Left ventricle myocardium inferior (tissue), 1 donor: ENCODE measurements at places on chromosomes 12 and 14.
A peak's percentile ranks its signal among the peaks of the same experiment; 100 is the strongest.

DNA sequence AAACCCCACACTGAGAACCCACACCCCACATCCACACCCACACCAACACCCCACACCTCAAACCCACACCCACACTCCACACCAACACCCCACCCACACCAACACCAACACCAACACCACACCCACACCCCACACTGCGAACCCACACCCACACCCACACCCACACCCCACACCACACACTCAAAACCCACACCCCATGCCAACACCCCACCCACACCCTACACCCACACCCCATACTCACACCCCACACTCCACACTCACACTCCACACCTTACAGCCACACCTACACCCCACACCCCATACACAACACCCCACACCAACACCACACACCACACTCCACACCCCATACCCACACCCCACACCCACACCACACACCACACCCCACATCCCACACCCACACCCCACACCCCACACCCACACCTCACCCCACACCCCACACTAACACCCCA lies 38.0 kb downstream of the TMEM120B start:
- peaks cover 8% of the 10 kb centered on the region for H3K36me3 ChIP-seq
- H3K27ac ChIP-seq: no peak overlapping the region
- no peaks in the 10 kb centered on the region for H3K27me3 ChIP-seq
- no peak overlapping the region for H3K4me3 ChIP-seq

DNA sequence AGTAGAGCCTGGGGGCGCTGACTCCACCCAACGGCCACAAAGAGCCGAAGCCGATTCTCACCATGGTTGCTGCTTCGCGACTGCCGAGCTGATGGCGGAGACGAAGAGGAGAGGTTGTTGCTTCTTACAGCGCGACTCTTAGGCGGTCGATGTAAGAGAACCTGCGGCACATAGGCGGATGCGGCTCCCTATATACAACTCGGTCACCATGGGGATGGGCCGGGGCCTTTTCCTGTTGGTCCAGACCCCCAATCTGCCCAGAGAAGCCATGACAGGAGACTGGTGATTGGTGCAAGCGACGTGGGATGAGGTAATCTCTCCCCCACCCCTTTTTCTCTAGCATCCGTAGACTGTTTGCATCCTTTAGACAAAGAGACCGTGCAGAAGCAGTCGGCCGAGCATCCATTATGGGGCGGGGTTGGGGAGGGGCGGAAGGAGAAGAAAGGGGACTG lies at the start of gene TUBA1A:
Gene TUBA1A, minus strand, starts transcription at position 165 of the 452 bp plus-strand sequence. Its CDS starts 101 bp downstream, at position 64.
- peak within 1 kb of the TSS; percentile 73 for H3K4me3 ChIP-seq
- peaks cover 44% of the 10 kb centered on the region for H3K4me1 ChIP-seq
- H3K27me3 ChIP-seq: no peaks in the 10 kb centered on the region
- peaks cover 25% of the 10 kb centered on the region for H3K36me3 ChIP-seq

DNA sequence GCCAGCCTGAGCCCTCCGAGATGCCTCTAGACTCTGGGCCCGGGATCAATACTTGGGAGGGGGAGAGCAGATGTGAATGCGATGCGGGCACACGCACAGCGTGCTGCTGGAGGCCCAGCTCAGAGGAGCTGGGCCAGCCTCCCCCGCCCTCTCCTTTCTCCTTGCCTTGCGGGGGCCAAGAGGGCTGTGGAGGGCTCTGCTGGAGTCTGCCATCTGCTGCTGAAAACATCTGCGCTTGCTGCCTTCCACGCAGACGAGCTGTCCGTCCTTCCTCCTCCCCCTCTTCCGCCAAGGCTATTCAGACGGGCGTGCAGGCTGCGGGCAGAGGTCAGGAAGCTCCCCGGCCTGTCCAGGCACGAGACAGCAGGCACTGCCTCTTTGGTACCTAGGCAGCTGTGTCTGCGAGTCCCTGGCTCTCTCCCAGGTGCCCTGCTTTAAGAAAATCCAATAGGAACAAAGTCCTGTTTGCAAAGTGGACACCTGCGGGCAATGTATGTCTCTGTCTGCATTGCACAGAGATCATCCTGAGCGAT lies 75.2 kb downstream of the SPRING1 start:
- H3K27me3 ChIP-seq: no peaks in the 10 kb centered on the region
- peak overlapping the region; percentile 19 for H3K27ac ChIP-seq
- H3K36me3 ChIP-seq: no peaks in the 10 kb centered on the region
- peaks cover 48% of the 10 kb centered on the region for H3K4me1 ChIP-seq

- H3K36me3 ChIP-seq: no peaks in the 10 kb centered on the region
- peak overlapping the region; percentile 70 for H3K27ac ChIP-seq
- DNase-seq: no peak
- H3K27me3 ChIP-seq: no peaks in the 10 kb centered on the region
- H3K4me1 ChIP-seq: no peaks in the 10 kb centered on the region
Observed at GRCh38 chr12:25052196-25052913, 103.5 kb upstream of the BCAT1 start.

GRCh38 chr14:72653026-72653425 lies 240.9 kb downstream of the DPF3 start:
- peaks cover 25% of the 10 kb centered on the region for H3K4me1 ChIP-seq
- H3K36me3 ChIP-seq: no peaks in the 10 kb centered on the region
- no peaks in the 10 kb centered on the region for H3K27me3 ChIP-seq
- no peak overlapping the region for H3K27ac ChIP-seq
- no peak overlapping the region for H3K4me3 ChIP-seq
- no peak for DNase-seq

DNA sequence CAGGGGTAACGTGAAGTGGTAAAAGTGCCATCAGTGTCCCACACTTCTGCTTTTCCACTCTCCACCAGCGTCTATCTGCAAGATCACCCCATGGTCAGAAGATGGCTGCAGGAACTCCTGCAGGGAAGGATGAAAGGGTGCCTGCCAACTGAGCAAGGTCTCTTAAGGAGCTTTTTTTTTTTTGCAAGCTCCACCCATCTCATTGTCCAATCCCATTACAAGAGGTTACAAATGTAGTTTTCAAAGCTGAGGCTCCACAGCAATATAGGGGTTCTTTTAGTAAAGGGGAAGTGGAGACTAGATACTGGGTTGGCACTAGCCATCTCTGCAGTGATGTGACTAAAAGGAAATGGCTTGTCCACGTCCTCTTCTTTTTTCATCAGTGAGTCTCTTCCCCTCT lies 5.9 kb upstream of the BHLHE41 start:
- no peak for DNase-seq
- H3K4me3 ChIP-seq: no peak overlapping the region
- H3K27me3 ChIP-seq: no peaks in the 10 kb centered on the region
- H3K27ac ChIP-seq: no peak overlapping the region

- no peaks in the 10 kb centered on the region for H3K27me3 ChIP-seq
- peaks cover 46% of the 10 kb centered on the region for H3K36me3 ChIP-seq
- DNase-seq: no peak
- H3K27ac ChIP-seq: no peak overlapping the region
Observed at GRCh38 chr12:124322271-124322998, 27.5 kb downstream of the RFLNA start.

GRCh38 chr14:64184103-64184729 lies 110.0 kb downstream of the ESR2 start:
- H3K36me3 ChIP-seq: peaks cover 37% of the 10 kb centered on the region
- H3K27me3 ChIP-seq: no peaks in the 10 kb centered on the region
- no peak overlapping the region for H3K4me3 ChIP-seq

DNA sequence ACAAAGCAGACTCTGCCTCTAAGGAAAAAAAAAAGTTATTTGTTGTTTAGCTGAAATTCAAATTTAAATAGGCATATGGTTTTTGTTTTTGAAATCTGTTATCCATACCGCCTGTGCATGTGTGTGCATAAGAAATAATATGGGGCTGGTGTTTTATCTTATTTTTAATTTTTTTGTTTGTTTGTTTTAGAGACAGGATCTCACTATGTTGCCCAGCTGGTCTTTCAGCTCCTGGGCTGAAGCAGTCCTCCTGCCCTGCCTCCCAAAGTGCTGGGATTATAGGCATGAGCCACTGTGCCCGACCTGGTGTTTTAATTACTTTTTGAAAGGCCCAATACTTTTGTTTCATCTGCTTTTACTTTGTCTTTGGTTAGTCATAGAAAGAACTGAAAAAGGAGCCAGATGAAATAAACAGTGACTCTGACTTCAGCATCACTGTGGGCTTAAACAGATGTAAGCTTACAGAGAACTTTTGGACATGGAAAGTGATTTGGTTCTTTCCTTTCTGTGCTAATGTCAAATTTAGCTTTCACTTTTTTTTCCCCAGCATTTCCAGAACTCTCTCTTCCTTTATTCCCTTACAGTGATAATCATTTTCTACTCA lies 37.2 kb downstream of the SUPT16H start:
- DNase-seq: no peak
- H3K4me3 ChIP-seq: no peak overlapping the region
- no peak overlapping the region for H3K27ac ChIP-seq
- H3K27me3 ChIP-seq: no peaks in the 10 kb centered on the region
- H3K4me1 ChIP-seq: no peaks in the 10 kb centered on the region

DNA sequence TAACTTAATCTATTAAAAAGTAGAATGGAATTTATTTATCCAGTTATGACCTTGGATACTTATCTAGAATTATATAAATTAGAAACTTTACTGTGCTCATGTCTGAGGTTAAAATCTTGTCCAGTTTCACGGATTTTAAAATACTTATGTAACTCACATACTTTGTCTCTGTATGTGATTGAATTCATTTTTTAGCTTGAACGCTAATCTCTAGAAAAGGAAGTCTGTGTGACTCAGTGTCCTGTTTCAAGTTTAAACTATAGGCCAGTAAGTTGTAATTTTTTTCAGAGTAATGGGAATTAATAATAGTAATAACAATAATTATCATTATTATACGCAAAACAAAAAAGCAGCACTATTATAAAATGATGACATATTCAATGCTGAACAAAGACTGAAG lies 168.6 kb downstream of the CPNE8 start:
- DNase-seq: no peak
- no peaks in the 10 kb centered on the region for H3K27me3 ChIP-seq
- H3K4me1 ChIP-seq: no peaks in the 10 kb centered on the region
- no peaks in the 10 kb centered on the region for H3K36me3 ChIP-seq

DNA sequence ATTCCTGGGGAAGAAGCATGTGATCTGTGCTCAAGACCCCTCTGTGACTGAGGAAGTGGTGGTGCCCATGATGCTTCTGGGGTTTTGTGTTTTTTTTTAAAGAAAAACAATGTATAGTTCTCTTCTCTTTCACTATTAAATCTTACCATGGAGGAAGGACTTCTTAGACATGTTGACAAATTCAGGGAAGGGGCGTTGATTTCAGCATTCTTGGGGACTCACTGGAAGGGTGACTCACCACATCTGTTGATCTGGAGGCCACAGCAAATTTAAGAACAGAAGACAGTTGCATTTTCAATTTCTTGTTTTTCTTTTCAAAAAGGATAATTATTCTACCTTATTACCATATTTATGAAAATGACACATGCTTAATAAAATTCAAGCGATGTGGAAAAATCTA lies 152.9 kb upstream of the RTL1 start:
- H3K27ac ChIP-seq: no peak overlapping the region
- H3K36me3 ChIP-seq: no peaks in the 10 kb centered on the region

- H3K4me1 ChIP-seq: no peaks in the 10 kb centered on the region
- no peak for DNase-seq
- H3K4me3 ChIP-seq: no peak overlapping the region
Observed at GRCh38 chr12:12486661-12487240, 75.9 kb downstream of the DUSP16 start.

DNA sequence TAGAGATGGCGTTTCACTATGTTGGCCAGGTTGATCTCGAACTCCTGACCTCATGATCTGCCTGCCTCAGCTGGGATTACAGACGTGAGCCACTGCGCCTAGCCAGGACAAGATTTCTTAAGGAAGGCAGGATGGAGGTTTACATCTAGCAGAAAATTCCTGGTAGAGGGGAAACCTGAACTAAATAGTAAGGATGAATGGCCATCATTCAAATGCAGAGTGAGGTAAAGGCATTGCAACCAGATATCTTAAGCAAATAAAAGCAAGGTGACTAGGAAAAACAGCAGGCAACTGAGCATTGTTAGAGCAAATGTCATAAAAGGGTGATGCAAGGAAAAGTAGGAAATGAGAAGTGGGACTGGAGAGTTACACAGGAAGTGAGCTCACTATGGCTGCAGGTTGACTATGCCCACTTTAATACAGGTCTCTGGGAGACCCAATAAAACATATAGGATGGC lies 133.0 kb downstream of the SOX5 start:
- H3K27ac ChIP-seq: no peak overlapping the region
- no peaks in the 10 kb centered on the region for H3K4me1 ChIP-seq
- no peak overlapping the region for H3K4me3 ChIP-seq
- H3K27me3 ChIP-seq: no peaks in the 10 kb centered on the region

DNA sequence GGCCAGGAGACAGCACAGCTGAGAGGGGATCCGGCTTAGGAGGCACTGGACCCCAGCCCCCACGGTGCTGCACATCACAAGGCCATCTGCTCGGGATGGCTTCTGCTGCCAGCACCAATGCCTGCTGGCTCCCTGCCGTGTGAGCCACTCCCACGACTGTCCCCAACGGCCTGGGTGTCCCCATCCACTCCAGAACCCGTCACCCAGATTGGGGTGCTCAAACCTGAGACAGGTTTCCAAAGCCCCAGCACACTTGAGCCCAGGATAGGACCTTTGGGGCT lies 102.4 kb downstream of the RFLNA start:
- peak overlapping the region; percentile 98 for H3K27ac ChIP-seq
- H3K27me3 ChIP-seq: no peaks in the 10 kb centered on the region
- H3K4me1 ChIP-seq: peaks cover 85% of the 10 kb centered on the region
- no peak overlapping the region for H3K4me3 ChIP-seq

- H3K4me1 ChIP-seq: no peaks in the 10 kb centered on the region
- no peak overlapping the region for H3K27ac ChIP-seq
- H3K36me3 ChIP-seq: no peaks in the 10 kb centered on the region
- H3K27me3 ChIP-seq: peaks cover 81% of the 10 kb centered on the region
Observed at GRCh38 chr14:96663491-96664067, 133.6 kb upstream of the VRK1 start.

GRCh38 chr14:26730929-26731618 lies 133.2 kb upstream of the NOVA1 start:
- no peaks in the 10 kb centered on the region for H3K4me1 ChIP-seq
- no peak for DNase-seq
- H3K36me3 ChIP-seq: no peaks in the 10 kb centered on the region
- H3K27me3 ChIP-seq: no peaks in the 10 kb centered on the region
- H3K27ac ChIP-seq: no peak overlapping the region

- DNase-seq: no peak
- no peak overlapping the region for H3K4me3 ChIP-seq
- peaks cover 19% of the 10 kb centered on the region for H3K4me1 ChIP-seq
- no peaks in the 10 kb centered on the region for H3K27me3 ChIP-seq
- H3K27ac ChIP-seq: no peak overlapping the region
Observed at GRCh38 chr14:61609884-61610283, 85.4 kb upstream of the HIF1A start.

- H3K27me3 ChIP-seq: peaks cover 14% of the 10 kb centered on the region
- no peak for DNase-seq
- H3K27ac ChIP-seq: no peak overlapping the region
- peaks cover 20% of the 10 kb centered on the region for H3K4me1 ChIP-seq
Observed at GRCh38 chr14:22888662-22889061, 5.6 kb downstream of the REM2 start.

- H3K4me3 ChIP-seq: no peak overlapping the region
- no peaks in the 10 kb centered on the region for H3K27me3 ChIP-seq
- H3K27ac ChIP-seq: no peak overlapping the region
- H3K36me3 ChIP-seq: no peaks in the 10 kb centered on the region
Observed at GRCh38 chr12:85004204-85004603, 31.9 kb downstream of the TSPAN19 start.
